Activated gamma-delta T cell (primary cell): ENCODE measurements at places on chromosomes 3 and 15.

- DNase-seq = no peak
Observed at GRCh38 chr3:87041191-87041590, 50.2 kb upstream of the VGLL3 start.

- no peak for DNase-seq
Observed at GRCh38 chr15:65747265-65747664, 44.8 kb downstream of the DENND4A start.

DNA sequence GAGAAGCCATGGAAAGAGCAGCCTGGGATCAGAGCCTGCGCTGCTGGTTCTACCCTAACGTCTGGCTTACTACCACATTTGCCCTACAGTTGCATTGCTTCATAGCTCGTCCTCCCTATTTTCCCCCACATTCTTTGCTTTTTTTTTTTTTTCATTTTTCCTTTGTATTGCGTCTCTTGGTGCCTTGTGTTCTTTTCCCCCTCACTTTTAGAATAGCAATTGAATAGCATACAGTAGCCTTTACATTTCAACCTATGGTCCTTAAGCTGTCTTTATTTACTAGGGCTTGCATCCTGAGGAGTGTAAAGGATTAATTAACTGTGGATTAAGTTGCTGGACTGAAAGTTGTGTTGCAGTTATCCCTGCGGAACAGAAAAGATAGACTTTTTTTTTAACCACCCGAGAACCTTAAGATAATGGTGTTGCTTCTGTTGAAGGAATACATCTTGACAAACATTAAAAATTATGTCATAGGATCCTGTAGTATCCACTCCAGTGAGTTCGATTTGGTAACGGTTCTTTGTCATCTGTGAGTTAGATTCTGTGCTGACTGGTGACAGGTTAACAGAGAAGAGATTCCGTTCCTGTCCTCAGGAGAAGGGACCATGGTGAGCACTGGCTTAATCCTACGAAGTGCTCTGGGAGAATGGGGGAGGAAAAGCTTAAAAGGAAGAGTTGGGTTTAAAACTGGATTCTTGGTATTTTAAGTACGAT lies 417.4 kb upstream of the NAALADL2 start:
- no peak for DNase-seq

DNA sequence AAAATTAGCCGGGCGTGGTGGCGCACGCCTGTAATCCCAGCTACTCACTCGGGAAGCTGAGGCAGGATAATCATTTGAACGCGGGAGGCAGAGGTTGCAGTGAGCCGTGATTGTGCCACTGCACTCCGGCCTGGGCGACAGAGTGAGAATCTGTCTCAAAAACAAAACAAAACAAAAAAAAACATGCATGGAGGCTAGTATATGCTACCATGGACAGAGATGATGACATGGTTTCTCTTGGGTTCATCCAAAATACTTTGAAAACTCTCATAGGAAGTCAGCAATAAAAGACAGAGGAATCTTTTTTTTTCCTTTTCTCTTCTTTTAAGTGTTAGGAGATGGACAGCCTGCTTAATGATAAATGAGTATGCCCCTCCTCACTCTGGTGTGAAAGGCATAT lies 137.7 kb upstream of the MB21D2 start:
- no peak for DNase-seq

- DNase-seq = no peak
Observed at GRCh38 chr3:87575550-87575949, 299.2 kb upstream of the POU1F1 start.

- no peak for DNase-seq
Observed at GRCh38 chr3:40186508-40186907, 123.0 kb upstream of the EIF1B start.

- DNase-seq = no peak
Observed at GRCh38 chr3:105533960-105534359, 167.3 kb downstream of the ALCAM start.

- no peak for DNase-seq
Observed at GRCh38 chr3:56783644-56784447, 17.9 kb downstream of the ARHGEF3 start.

DNA sequence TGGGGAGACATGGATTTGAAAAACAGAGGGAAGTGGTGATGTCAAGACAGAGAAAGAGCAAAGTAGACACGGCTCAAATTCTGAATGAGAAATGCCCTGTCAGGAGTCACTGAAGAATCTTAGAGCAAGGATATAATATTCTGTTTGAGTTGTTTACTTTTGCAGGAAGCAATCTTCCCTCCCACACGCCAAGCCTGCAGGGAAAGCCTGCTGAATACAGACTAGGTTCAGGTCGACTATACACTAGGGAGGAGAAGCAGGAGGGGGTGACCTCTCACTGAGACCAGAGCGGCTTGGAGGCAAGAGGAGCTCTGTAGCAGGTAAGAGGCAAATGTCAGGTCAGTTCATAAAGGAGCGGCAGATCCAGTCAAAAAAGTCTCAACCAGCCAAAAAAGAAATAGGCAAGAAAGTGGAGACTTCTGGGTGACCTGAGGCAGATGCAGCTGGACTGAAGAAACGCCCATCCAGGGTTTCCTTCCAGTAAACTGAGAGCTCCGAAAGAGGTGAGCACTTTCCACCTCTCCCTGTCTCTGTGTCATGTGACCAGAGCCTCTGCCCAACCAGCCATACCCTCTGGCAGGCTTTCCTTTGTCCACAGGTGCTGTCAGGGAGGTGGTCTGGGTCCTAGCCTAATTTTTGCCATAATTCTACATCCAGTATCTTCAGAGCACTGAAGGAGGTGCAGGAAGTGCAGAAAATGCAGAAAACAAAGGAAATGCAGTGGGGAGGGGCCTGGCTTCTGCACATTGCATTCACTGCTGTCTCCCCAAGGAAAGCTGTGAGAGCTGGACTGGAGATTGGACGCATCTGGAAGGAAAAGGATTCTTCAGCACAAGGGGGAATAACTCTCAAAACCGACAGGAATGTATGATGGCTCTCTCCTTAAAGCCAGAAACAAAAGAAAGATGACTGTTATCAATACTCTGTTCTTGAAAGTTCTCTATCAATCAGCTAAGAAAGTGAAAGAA lies 37.8 kb upstream of the CTXND1 start:
- no peak for DNase-seq

DNA sequence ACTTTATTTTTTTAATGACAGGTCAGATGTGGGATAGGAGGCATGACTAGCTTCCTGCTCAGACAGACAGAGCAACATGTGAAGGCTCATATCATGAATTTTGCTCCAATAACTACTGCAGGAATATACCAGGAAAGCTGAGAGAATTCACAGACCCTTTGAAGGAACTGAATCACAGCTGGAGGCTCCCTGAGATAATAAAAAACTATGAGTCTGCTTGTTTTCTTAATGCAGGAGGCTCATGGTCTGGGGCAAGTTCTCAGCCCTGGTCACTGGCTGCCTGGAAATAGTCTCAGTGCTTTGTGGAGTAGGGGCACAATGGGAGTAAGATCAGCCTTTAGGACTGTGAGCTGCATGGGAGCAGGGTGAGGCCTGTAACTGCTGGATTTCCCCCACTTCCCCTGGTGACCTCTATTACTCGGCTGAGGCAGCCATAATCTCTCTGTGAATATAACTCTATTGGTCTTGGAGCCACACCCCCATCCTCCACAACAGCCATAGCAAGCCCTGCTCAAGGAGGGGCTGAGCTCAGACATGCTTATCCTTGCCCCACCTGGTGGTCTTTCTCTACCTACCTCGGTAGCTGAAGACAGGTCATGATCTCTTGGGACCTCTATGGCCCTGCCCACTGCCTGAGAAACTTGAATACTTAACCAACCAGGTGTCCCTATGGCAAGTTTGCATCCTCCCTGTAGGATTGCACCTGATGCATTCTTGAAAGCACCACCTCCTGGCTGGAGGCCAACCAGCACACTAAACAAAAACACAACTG lies 281.6 kb upstream of the TMCO5A start:
- no peak for DNase-seq

GRCh38 chr3:107313711-107314110 lies 63.5 kb upstream of the CCDC54 start:
- DNase-seq = no peak

DNA sequence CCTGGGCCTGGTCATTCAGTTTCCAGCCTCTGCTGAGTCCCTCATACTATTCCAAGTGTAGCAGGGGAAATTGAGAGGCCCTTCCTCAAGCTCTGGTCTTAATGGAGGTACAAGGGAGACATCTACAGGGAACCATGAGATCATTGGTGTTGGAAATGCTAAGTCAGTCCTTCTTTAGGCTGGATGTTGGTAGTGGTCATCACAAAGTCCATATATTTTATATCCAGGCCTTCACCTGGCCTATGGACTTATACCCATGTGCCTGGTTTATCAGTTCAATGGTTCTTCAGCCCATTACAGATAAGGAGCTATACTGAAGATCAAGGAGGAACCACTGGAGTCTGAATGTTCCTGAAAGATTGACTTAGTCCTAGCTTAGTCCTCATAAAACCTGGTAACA lies 135.0 kb downstream of the STAG1 start:
- no peak for DNase-seq

DNA sequence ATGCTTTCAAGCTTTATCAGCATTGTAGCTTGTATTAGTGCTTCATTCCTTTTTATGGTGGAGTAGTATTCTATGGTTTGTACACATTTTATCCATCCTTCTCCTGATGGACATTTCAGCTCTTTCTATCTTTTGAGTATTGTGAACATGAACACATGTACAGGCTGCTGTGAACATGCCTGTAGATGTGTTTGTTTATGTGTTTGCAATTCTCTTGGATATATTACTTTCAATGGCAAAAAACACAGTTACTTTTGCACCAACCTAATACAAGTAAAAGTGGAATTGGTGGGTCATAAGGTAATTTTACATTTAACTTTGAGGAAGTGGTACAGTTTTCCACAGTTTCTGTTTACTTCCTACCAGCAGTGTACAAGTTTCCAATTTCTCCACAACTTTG lies 180.4 kb downstream of the FNDC3B start:
- no peak for DNase-seq

DNA sequence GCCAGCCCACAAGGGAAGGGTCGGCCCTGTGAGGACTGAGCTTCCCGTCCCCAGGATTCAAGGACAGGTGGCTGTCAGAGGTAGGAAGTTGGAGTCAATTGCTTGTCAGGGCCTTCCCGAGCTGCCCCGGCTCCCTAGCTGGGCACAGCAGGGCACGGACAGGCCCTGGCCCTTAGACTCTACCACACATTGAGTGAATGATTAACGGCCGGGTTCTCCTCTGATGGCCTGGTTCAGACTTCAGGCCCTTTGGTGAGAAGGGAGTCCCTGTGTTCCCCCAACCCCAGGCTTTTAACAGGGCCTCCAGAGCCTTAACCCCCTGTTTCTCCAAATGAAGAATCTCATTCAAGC lies 16.4 kb upstream of the FGD5 start:
- no peak for DNase-seq

DNA sequence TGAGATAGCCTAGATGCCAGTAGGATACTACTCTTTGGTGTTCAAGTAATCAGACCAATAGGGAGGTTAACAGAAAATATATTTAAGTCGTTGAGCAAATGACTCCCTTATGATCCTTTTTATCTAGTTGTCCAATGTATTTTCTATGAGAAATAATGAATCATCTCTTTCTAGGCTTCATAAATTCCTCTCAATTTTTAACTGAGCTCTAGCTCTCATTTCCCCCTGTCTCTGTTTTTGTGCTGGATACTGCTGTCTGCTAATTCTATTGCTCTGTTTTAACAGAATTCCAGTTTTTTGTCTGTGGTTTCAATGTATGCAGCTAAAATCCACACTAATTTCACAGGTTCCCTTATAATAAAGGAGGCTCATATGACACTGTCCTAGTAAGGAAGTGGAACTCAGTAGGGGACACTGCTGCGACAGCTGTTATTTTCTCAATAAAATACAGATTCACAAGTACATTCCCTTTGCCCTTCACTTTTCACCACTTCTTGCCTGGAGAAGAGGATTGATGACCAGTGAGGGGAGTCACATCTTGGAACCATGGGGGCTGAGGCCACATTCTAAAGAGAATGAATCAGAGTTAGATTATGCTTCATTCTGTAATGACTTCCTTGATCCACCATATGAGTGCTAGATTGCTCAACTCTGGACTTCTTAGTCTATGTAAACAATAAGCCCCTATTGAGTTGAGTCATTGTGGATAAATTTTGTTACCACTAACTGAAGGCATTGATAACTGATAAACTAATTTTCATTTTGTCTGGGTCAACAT lies 558.7 kb upstream of the KCNMB2 start:
- no peak for DNase-seq

DNA sequence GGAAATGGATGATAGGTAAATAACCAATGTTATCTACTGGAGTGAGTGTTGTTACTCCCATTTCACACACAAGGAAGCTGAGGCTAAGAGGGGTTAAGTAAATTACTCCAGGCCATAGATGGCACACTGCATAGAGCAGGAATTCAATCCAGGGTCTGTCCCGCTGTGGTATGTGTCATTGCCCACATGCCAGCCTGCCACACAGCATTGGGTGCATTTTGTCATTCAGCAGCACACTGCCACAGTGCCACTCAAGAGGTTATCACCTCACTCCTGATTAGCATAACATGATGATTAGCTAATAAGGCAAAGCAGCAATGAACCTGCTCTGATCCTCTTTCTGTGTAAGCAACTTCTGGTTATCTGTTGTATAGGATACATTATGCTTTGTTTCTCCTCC lies 157.4 kb upstream of the CTNNB1 start:
- DNase-seq = no peak

- no peak for DNase-seq
Observed at GRCh38 chr15:72782274-72783003, 1.1 kb downstream of the ADPGK start.

DNA sequence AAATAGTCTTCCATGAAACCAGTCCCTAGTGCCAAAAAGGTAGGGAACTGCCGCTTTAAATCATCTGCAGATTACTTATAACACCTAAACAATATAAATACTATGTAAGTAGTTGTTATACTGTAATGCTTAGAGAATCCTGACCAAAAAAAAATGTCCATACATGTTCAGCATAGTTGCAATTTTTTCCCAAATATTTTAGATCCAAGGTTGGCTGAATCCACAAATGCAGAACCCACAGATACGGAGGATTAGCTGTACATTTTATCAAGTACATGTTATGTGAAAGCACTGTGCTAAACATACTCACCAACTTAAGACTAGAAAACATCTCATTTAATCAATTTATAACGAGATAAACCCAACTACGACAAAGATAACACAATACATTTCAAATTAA lies 9.3 kb downstream of the MSL2 start:
- no peak for DNase-seq

- no peak for DNase-seq
Observed at GRCh38 chr3:108301695-108302404, 5.5 kb downstream of the HHLA2 start.

- no peak for DNase-seq
Observed at GRCh38 chr3:38154625-38155255, 10.6 kb upstream of the OXSR1 start.

DNA sequence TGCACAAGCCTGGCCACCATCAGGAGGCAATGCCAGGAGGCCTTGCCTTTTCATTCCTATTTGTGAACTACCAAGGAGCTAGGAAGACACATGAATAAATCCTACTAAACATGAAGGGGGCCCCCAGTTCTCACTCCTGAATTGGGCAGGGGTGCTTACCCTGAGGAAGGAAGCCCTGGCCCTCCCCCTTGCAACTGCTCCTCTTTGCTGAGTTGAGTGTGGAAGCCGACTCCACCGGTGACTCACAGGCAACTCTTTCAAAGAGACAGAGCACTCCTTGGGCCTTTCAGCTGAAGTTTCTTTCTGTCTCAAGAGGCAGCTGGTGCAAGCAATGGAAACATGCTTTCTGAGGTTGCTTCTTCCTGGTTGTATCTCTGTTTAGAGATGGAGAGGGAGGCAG lies 1.7 kb downstream of the GABRG3 start:
- DNase-seq = no peak
